ENCODE measurements at places on chromosomes 3 and 15. TPM values are rescaled to one million over a fixed set of nuclear protein-coding genes. Genes with fewer than 3 reads are reported as not detected.

Gene LYSMD2
- 4.9 TPM for total RNA-seq

Gene EFCC1
- not detected for total RNA-seq

Gene DLL4
- total RNA-seq: 0.09 TPM

Gene HOMER2
- 12.2 TPM for total RNA-seq

Gene SRP14
- 279 TPM for total RNA-seq

Gene ARPIN
- total RNA-seq: 5.9 TPM

Gene CLEC3B
- total RNA-seq: not detected

Gene CDHR4
- total RNA-seq: not detected

Gene TM4SF4
- total RNA-seq: not detected

Gene PLCD1
- total RNA-seq: 15.8 TPM

Gene C2CD4B
- total RNA-seq: not detected

DNA sequence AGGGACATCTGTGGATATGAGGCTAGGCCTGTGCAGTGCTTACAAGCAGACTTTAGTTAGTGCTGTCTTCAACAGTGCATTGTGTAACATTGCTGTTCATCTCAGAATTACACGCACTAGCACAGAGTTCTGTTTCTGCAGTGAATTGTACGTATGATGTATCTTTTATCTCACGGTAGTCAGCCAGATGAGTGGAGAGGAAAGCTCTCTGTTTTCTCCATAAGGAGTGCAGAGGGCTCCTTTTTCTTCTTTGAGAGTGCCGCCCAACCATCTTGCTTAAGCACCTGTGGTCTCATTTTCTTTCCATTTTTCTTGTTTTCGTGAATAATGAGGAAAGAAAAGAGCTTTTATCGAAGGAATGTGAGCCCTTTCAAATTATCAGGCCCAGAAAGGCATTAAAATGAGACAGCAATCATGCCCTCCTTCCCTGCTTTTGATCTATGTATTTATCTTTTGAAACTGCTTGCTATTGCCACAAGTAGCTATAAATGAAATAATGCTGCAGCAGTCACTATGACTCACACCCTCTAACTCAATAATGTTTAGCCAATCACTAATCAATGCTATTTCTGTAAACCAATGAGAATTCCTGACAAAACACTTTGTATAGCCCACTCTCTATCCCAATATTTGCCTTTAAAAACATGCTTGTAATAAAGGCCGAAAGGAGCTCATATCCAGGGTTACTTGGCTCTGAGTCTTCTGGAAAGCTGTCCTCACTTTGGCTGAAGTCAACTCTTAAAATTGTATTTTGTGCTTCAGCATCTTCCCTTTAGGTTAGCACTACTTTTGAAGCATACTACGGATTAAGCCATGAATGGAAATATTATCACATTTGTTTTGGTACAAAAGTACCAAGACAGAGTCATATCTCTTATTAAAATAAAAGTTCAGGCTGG lies 226.0 kb upstream of the P2RY1 start:
- H3K27ac ChIP-seq: no peak overlapping the region
- DNase-seq: no peak
- no peaks in the 10 kb centered on the region for H3K4me1 ChIP-seq
- no peaks in the 10 kb centered on the region for H3K36me3 ChIP-seq
- no peaks in the 10 kb centered on the region for H3K27me3 ChIP-seq

GRCh38 chr3:58535531-58536500 lies 1.2 kb downstream of the ACOX2 start:
- H3K4me3 ChIP-seq: no peak overlapping the region
- DNase-seq: no peak
- H3K27ac ChIP-seq: no peak overlapping the region
- H3K27me3 ChIP-seq: no peaks in the 10 kb centered on the region
- H3K36me3 ChIP-seq: no peaks in the 10 kb centered on the region
- H3K4me1 ChIP-seq: peaks cover 12% of the 10 kb centered on the region

DNA sequence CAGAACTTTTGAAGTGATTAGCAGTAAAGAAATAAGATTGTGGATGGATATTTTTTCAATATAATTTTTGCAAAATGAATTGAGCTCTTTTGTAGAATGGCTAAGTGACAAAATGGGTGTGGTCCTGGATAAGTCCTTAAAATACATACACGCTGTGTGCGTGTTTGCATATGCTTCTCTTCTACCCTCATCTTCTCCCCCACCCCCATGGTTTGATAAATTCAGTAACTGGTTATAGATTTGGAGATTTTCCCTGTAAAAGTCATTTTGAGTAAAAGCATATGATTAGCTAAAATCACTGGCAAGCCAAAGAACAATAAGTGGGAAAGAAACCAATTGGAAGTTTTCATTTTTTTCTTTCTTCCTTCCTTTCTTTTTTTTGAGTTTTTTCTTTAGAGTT lies 453.9 kb upstream of the MDFIC2 start:
- no peak for DNase-seq
- H3K36me3 ChIP-seq: no peaks in the 10 kb centered on the region
- peaks cover 2% of the 10 kb centered on the region for H3K4me1 ChIP-seq
- H3K27ac ChIP-seq: no peak overlapping the region

DNA sequence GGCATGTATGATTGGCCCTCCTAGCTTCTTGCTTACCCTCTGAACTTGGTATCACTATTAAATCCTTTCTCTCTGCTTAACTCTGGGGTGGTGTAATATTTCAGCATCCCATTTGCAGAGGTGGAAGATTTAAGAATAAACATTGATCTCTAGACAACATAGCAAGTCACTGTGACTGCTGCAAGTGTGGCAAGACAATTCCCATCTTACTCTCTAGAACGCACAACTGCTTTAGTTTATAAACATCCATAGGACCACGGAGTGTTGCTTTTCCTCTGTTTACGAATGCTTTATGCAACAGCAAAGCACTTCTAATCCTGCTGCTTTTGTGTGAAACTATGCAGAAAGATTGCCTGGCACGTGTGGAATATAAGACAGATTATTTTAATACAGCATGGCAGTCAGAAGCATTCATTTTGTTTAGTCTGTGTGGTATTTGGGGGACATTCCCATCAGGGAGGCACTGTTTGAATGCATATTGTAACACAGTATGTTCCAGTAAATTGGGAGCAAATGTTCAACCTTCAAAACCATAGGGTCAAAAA lies 338.9 kb upstream of the TMCO5A start:
- no peak overlapping the region for H3K27ac ChIP-seq
- H3K4me3 ChIP-seq: no peak overlapping the region
- no peaks in the 10 kb centered on the region for H3K27me3 ChIP-seq
- no peaks in the 10 kb centered on the region for H3K4me1 ChIP-seq

- H3K36me3 ChIP-seq: no peaks in the 10 kb centered on the region
- DNase-seq: no peak
- H3K27me3 ChIP-seq: no peaks in the 10 kb centered on the region
- H3K4me1 ChIP-seq: no peaks in the 10 kb centered on the region
Observed at GRCh38 chr3:156349978-156350377, 204.9 kb downstream of the SSR3 start.

DNA sequence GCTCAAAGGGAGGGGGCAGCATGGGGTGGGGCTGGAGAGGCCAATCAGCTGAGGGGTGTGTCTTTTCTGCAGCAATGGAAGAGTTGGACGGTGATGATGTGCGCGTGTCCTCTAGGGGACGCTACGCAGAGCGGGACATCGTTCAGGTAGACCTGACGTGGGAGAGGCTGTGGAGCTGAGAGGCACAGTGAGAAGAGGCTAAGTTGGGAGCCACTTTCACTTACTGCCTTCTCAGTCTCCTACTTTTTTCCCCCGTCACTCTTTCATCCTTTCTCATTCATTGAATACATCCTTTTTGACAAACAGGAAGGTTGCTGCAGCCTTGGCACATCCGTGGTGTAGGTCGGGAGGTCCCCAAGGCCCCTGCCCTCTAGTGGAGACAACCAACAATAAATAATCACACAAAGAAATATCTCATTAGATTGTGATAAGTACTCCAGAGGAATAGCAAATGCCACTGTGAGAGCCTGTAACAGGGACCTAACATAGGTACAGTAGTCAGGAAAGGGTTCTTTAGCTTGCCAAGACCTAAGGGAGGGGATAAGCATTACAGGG lies 4.4 kb upstream of the BRPF1 start:
- H3K4me3 ChIP-seq: no peak overlapping the region
- H3K27me3 ChIP-seq: no peaks in the 10 kb centered on the region
- H3K36me3 ChIP-seq: no peaks in the 10 kb centered on the region

- no peak for DNase-seq
- H3K4me1 ChIP-seq: no peaks in the 10 kb centered on the region
- H3K27me3 ChIP-seq: no peaks in the 10 kb centered on the region
- H3K27ac ChIP-seq: no peak overlapping the region
- H3K36me3 ChIP-seq: no peaks in the 10 kb centered on the region
Observed at GRCh38 chr15:58830556-58830955, 59.5 kb downstream of the MINDY2 start.

GRCh38 chr3:100210772-100211135 lies 50.0 kb upstream of the TBC1D23 start:
- no peaks in the 10 kb centered on the region for H3K27me3 ChIP-seq
- H3K36me3 ChIP-seq: no peaks in the 10 kb centered on the region
- H3K27ac ChIP-seq: peak overlapping the region; percentile 50
- peak; percentile 91 for DNase-seq

GRCh38 chr3:32239307-32240158 lies 1.1 kb downstream of the CMTM8 start:
- H3K36me3 ChIP-seq: no peaks in the 10 kb centered on the region
- H3K27ac ChIP-seq: no peak overlapping the region
- DNase-seq: no peak
- H3K4me3 ChIP-seq: peak overlapping the region; percentile 84

DNA sequence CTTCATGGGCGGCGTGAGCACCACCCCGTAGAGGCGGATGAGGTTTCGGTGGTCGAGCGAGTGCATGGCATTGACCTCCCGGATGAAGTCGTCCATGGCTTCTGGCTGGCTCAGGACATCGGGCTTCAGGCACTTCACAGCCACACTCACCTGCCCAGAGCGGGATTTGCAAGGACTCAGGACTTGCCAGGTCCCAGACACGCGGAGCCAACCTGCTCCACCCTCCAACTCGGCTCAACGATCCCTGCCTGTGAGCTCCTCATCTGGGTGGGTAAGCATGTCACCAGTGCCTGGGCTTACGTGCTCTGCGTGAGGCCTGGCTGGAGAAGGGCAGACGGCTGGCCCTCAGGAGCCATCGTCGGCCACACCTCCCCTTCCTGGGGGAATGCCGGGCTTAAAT lies 25.2 kb downstream of the TNK2 start:
- DNase-seq: no peak
- peaks cover 2% of the 10 kb centered on the region for H3K36me3 ChIP-seq
- H3K4me1 ChIP-seq: peaks cover 23% of the 10 kb centered on the region
- H3K27ac ChIP-seq: no peak overlapping the region
- no peak overlapping the region for H3K4me3 ChIP-seq

DNA sequence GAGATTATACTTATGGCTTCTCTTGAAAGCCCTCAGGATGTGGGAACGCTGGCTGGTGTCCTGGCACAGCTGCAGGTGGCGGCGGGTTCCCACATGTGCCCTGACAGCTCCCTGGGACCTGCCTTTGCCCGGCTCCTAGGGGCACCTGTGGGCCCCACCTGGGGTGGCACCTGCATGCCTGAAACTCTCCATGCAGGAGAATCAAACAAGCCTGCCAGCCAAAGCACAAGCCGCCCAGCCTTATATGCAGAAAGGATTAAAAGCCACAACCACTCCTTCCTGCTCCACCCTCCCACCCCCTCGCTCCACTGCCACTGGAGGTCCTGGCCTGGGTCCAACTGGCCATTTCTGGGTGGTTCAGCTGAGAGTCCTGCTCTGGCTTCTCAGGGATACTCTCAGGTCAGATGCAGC lies 18.1 kb downstream of the TRPM1 start:
- DNase-seq: no peak
- peaks cover 2% of the 10 kb centered on the region for H3K27me3 ChIP-seq
- H3K36me3 ChIP-seq: no peaks in the 10 kb centered on the region
- peaks cover 11% of the 10 kb centered on the region for H3K4me1 ChIP-seq

- no peak for DNase-seq
- peaks cover 53% of the 10 kb centered on the region for H3K27me3 ChIP-seq
- H3K4me1 ChIP-seq: no peaks in the 10 kb centered on the region
- H3K27ac ChIP-seq: no peak overlapping the region
- H3K4me3 ChIP-seq: no peak overlapping the region
Observed at GRCh38 chr3:68931406-68932149, 769 bp downstream of the TAFA4 start.

DNA sequence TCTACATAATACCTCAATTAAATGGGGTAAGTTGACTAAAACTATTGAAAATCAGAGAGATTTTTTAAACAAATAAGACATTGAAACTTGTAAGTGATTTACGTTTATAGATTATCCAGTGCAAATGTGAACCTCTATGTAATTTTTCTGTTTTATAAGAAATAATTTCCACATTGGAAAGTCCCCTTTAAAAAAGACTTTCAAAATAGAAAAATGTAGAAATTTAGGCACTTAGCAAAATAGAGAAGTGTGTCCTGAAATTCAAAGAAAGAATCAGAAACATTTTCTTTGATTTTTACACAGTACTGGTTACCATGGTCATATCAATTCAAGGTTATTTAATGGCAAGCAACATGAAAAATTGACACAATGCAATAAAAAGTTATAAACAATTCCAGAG lies 290.9 kb upstream of the GPR149 start:
- no peaks in the 10 kb centered on the region for H3K4me1 ChIP-seq
- no peaks in the 10 kb centered on the region for H3K36me3 ChIP-seq
- no peak overlapping the region for H3K27ac ChIP-seq
- H3K4me3 ChIP-seq: no peak overlapping the region

- no peak for DNase-seq
- H3K27me3 ChIP-seq: peaks cover 5% of the 10 kb centered on the region
- peaks cover 18% of the 10 kb centered on the region for H3K4me1 ChIP-seq
- H3K36me3 ChIP-seq: no peaks in the 10 kb centered on the region
- no peak overlapping the region for H3K4me3 ChIP-seq
Observed at GRCh38 chr15:78207641-78208340, 26.6 kb downstream of the ACSBG1 start.

DNA sequence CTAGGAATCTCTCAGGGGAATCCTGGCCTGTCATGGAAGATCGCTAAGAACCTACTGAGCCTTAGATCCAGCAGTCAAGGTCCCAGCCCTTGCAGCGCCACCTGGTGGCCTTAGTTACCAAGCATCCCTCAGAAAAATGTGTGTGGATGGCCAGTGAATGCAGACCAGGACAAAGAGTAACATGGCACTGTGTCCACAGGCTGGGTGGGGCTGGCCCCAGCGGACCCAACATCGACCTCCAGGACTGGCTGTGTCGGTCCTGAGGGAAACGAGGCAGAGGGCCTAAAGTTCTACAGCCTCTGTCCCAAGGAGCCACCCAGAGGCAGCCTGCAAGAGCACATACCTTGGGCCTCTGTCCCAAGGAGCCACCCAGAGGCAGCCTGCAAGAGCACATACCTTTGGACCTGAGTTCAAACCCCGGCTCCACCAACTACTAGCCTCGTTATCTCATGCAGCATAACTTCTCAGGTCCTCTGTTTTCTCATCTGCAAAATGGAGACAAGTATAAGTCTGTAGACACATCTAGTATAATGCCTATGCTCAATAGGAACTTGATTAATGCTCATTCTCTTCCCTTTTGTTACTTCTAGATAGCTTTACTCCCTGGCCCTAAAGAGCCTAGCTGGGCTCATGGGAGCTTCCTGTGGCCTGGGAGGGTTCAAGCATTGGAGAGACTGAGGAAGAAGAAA lies 57.5 kb upstream of the HERC1 start:
- DNase-seq: peak; percentile 37
- H3K36me3 ChIP-seq: no peaks in the 10 kb centered on the region
- H3K4me1 ChIP-seq: peaks cover 1% of the 10 kb centered on the region

All from astrocyte (in vitro differentiated cells and primary cell).